ENCODE measurements at places on chromosomes 4 and X. TPM values are rescaled to one million over a fixed set of nuclear protein-coding genes. Genes with fewer than 3 reads are reported as not detected.

DNA sequence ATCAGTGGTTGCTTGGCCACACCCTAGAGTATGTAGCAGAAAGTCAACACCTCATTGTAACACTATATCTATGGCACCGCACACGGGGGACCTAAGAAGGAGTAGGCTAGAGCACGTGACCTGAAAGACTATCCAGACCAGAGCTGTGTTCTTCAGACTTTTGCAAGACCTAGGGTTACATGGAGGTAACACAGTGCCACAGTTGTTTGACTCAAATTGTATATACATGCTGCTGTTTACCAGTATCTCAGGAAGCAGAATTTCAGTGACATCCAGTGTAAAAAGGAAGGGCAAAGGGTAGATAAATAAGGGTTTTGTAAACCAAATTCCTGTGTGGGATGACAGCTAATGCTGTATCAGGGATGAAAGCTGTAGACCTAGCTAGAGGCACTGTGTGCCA, 30.2 kb downstream of the PNMA6A start:
- peaks cover 2% of the 10 kb centered on the region for H3K4me1 ChIP-seq
- no peaks in the 10 kb centered on the region for H3K36me3 ChIP-seq
- H3K27me3 ChIP-seq, result no peaks in the 10 kb centered on the region
- H3K27ac ChIP-seq, result no peak overlapping the region

GRCh38 chrX:40298069-40298468, 200.3 kb upstream of the BCOR start:
- H3K27me3 ChIP-seq, result no peaks in the 10 kb centered on the region
- no peak overlapping the region for H3K27ac ChIP-seq
- no peak for DNase-seq
- H3K36me3 ChIP-seq, result no peaks in the 10 kb centered on the region
- peaks cover 22% of the 10 kb centered on the region for H3K4me1 ChIP-seq

DNA sequence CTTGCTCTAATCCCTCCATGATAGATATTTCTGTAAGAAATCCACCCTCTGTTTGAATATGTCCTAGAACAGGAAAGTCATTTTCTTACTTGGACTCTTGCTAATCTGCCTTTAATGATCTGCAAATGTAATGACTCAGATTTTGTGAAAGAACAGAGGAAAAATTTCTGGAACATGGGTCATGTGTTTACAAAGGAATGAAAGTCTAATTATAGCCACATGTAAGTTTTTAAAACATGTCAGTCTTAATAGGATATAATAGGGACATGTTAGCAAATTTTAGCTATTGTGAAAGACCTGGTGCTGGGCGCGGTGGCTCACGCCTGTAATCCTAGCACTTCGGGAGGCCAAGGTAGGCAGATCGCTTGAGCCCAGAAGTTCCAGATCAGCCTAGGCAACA, 47.6 kb downstream of the GRK4 start:
- H3K27ac ChIP-seq, result no peak overlapping the region
- no peaks in the 10 kb centered on the region for H3K27me3 ChIP-seq
- H3K36me3 ChIP-seq, result no peaks in the 10 kb centered on the region
- no peak for DNase-seq
- no peak overlapping the region for H3K4me3 ChIP-seq

POLN gene
- 2.3 TPM for total RNA-seq

CHIC1 gene
- total RNA-seq, result 7.2 TPM

DMP1 gene
- not detected for total RNA-seq

ADH1A gene
- total RNA-seq, result not detected

- no peaks in the 10 kb centered on the region for H3K27me3 ChIP-seq
- H3K27ac ChIP-seq, result no peak overlapping the region
- peaks cover 42% of the 10 kb centered on the region for H3K36me3 ChIP-seq
Measured at GRCh38 chrX:47562615-47563243, 1.7 kb downstream of the ARAF start.

CCSER1 gene
- 0.36 TPM for total RNA-seq

- no peaks in the 10 kb centered on the region for H3K27me3 ChIP-seq
- no peak overlapping the region for H3K27ac ChIP-seq
- H3K4me1 ChIP-seq, result no peaks in the 10 kb centered on the region
- no peak for DNase-seq
- H3K36me3 ChIP-seq, result no peaks in the 10 kb centered on the region
Measured at GRCh38 chrX:117987373-117987772, 129.2 kb downstream of the KLHL13 start.

DNA sequence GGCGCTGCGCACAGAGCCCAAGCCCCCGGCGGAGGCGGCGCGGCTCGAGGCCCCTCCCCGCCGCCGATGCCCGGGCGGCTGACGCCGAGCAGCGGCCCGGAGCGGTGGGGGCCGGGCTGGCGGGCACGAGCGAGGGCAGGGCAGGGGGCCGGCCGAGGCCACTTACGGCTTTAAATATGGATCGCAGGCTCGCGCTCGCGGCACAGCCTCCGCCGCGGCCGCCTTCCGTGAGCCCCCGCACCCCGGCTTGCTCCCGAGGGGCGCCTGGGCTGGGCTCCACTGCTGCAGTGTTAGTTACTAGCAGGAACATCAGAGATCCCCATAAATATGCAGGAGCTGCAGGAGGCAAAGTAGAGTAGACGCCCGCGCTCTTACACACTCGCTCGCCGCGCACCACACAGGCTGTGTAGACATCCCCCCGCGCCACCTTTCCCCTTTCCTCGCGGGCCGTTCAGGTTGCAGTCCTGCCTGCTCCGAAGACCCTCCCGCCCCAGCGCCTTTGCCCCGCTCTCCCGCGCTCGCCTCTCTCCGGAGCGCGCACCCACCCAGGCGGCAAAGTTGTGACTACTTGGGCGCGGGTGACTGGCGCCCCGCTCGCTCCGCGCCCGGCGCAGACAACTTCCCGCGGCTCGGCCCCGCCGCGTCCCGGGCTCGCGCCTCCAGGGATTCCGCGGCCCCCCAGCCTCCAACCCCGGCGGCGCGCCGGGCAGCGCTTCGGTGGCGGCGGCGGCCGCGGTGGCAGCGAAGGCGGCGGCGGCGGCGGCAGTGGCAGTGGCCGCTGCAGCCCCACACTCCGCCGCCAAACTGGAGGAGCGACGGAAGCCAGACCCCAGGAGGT, 152.0 kb upstream of the SLC4A4 start:
- peaks cover 36% of the 10 kb centered on the region for H3K27me3 ChIP-seq
- peak overlapping the region; percentile 64 for H3K4me3 ChIP-seq
- H3K4me1 ChIP-seq, result peaks cover 15% of the 10 kb centered on the region
- H3K36me3 ChIP-seq, result no peaks in the 10 kb centered on the region
- peak; percentile 55 for DNase-seq

GPR50 gene
- total RNA-seq, result not detected

GRCh38 chr4:30870513-30870912, 150.3 kb downstream of the PCDH7 start:
- no peak overlapping the region for H3K27ac ChIP-seq
- H3K27me3 ChIP-seq, result no peaks in the 10 kb centered on the region
- no peak for DNase-seq
- H3K4me1 ChIP-seq, result no peaks in the 10 kb centered on the region

DNA sequence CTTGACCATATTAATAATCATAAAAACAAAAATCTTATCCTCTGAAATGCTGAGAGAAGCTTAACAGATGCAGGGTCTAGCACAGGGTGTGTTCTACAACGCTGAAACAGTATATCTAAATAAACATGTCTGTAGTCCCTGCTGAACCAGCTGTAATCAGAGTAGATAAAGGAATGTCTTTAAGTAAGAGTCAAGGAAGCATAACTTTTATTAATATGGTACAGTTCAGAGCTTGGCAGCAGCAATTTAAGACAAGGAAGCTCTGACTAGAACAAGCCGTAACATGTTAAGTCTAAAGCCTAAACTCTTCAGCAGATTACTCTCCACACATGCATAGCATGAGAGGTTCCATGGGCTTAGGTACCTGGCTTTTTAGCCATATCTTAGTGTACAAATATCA, 36.1 kb downstream of the NFKB1 start:
- no peak for DNase-seq
- H3K36me3 ChIP-seq, result peaks cover 67% of the 10 kb centered on the region

DNA sequence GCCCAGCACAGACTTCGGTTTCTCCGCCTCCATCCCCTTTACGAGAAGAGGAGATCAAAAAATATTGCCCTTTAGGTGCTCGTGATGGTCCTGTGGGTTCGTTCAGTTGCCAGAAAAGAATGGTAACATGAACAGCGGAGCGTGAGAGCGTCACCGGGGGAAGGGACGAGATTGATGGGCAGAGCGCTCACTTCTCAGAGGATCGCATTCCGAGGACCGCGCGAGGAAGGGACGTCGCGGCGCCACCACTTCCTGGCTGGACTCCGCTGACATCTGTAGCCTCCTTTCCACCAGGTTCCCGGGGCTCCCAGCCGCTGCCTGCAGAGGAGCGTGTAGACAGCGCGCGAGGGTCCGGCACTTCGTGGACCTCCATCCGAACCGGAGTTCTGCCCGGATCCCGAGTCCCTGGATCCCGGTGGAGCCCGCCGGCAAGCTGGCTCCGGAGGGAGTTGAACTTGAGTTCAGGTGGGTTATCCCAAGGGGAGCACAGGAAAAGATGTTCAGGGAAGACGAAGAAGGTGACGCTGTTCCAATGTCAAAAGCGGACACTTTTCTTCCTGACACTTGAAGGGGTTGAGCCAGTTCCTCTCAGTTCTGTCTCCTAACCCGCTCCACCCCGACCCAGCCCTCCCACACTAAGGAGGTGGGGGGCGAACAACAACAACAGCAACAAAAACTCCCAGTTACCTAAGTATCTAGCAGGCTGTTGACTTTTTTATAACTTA, 484 bp downstream of the GALNTL6 start:
- no peaks in the 10 kb centered on the region for H3K4me1 ChIP-seq
- H3K27ac ChIP-seq, result no peak overlapping the region

DNA sequence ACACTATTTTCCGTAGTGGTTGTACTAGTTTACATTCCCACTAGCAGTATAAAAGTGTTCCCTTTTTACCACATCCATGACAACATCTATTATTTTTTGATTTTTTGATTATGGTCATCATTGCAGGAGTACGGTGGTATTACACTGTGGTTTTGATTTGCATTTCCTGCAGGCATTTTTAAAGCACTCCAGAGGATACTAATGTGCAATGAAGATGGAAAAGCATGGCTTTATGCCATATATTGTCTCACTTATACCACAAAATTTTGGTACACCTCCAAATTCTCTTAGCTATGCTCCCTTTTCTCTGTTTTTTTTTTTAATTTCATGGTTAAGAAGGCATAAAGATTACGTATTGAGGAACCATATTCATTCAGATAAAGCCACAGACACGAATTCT, 35.1 kb upstream of the NPY2R start:
- H3K27me3 ChIP-seq, result no peaks in the 10 kb centered on the region
- H3K4me1 ChIP-seq, result no peaks in the 10 kb centered on the region
- H3K4me3 ChIP-seq, result no peak overlapping the region
- no peak overlapping the region for H3K27ac ChIP-seq
- no peaks in the 10 kb centered on the region for H3K36me3 ChIP-seq

DNA sequence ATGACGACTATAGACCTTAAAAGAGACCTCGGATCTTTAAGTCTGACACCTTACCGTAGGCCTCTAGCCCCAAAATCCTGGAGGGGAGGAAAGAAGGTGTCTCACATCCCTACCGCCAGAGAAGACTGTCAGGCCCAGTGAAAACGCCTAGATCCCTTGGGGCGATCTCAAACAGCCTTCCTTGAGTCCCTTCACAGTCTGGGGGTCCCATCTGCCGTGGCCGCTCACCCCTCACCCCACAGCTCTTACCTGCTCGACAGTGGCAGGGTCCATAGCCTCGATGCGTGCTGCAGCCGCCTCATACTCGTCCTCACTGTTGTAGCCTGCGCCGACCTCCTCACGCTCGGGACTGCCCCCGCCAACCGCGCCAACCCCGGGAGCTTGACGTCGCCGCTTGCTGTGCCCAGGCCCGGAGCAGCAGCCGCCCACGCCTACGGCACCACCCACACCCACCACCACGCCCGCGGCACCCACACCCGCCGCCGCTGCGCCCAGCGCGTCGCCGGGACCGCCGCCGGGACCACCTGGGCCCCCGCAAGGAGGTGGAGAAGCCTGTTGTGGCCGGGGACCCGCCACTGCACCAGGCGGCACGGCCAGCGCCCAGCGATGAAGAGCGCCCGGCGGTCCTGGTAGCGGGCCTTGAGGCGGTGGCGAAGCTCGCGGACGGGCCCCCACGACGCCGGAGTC, 536 bp downstream of the OTUD5 start:
- DNase-seq, result peak; percentile 45
- peaks cover 62% of the 10 kb centered on the region for H3K4me1 ChIP-seq
- H3K27ac ChIP-seq, result peak overlapping the region; percentile 62
- peaks cover 31% of the 10 kb centered on the region for H3K36me3 ChIP-seq

- no peaks in the 10 kb centered on the region for H3K27me3 ChIP-seq
- no peaks in the 10 kb centered on the region for H3K36me3 ChIP-seq
- no peak overlapping the region for H3K27ac ChIP-seq
- no peak for DNase-seq
Measured at GRCh38 chrX:10474913-10475568, 145.3 kb downstream of the MID1 start.

DNA sequence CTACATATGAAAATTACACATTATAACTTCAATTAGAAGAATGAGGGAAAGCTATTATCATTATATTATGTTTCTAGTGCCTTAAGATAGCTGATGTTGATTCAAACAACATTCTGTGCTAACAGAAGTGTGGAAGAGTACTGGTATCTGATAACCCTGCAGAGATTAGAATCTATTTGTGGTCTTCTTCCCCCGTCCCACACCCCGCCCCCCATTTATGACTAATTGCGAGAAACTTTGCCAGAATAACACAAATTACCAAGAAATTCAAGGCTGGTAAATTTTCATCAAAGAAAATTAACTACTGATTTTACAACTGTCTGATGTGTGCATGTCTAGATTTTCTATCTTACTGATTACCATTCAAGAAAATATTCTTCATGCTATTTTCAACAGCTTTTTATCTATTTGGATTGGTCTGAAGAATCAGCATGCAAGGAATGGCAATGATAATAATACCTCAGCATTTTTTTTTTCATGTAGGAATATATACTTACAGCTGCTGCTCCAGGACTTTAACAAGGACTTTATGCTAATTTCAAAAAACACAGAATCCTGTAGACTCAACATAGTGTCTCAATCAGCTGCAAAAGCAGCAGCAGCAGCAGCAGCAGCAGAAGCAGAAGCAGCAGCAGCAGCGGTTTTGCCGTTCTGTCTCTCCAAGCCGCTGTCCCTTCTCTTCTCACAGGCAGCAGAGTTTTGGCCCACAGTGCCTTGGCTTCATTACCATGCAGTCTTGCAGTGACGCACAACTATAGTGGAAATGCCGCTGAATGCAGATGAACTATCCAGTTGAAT, 126.7 kb downstream of the FRYL start:
- no peak for DNase-seq
- no peak overlapping the region for H3K27ac ChIP-seq
- H3K4me3 ChIP-seq, result no peak overlapping the region
- H3K27me3 ChIP-seq, result no peaks in the 10 kb centered on the region

- no peak overlapping the region for H3K4me3 ChIP-seq
- H3K27ac ChIP-seq, result no peak overlapping the region
Measured at GRCh38 chr4:22094217-22094616, 145.6 kb upstream of the KCNIP4 start.
